ENCODE measurements at places on chromosomes 3 and 15.

GRCh38 chr15:40336744-40337122, 4.0 kb downstream of the CCDC9B start:
- no peak for DNase-seq

DNA sequence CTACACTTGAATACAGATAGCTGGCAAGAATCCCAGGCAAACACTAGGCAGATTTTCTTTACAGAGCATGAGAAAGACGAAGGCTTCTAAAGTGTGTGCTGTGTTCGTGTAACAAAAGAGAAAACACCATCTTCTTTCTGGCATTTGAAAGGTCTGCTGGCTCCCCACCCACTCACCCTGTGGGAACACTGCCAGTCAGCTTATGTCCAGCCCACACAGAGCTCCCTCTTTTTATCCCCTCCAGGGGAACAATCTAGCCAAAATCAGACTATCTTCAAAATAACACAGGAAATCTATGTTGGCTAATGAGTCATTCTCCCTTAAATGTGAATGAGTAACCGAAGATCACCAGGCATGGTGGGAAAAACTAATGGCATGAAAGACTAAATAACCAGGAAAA, 45.6 kb upstream of the PAQR5 start:
- DNase-seq: no peak

- no peak for DNase-seq
These were observed 56.6 kb upstream of the POMGNT2 start for GRCh38 chr3:43162230-43163084.

DNA sequence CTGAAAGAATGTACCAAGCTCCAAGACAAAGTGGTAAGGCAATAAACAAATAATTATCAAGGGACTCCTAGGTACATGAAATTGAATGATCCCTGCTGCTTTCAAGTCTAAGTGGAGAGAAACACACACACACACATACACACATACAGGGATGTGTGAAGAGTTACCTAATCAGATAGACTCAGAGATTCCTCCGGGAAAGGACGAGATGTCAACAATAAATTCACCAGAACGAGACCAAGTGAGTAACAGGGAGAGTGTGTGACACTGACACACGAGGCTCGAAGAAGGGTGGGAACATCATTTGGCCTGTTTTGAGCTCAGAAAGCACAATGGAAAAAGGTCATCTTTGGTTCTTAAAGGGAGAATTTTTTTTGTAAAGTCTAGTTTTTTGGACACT, 13.4 kb downstream of the LRIG1 start:
- no peak for DNase-seq

DNA sequence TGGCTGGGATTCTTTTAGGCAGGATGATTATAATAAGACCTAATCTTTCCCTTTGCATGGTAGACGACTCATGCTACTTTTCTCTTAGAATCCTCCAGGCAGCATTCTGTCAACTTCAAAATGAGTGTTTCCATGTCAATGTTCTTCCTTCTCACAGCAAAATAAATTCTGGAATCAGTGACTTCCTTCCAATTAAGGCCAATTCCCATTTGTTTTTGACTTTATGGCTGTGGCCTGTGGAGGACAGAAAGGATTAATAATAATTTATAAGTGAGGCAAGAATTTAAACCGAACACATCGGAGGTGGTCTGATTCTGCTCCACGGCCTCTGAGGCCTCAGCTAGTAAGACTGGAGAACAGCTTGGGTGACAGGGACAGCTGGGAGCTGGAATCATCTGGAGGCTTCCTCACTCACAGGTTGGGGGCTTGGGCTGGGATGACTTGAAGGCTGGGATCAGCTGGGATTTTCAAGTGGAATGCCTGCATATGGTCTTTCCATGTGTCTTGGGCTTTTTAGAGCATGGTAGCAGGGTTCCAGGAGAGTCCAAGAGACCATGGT, 241.8 kb upstream of the MCTP2 start:
- no peak for DNase-seq

GRCh38 chr3:65526656-65527055, 512.1 kb downstream of the MAGI1 start:
- no peak for DNase-seq

DNA sequence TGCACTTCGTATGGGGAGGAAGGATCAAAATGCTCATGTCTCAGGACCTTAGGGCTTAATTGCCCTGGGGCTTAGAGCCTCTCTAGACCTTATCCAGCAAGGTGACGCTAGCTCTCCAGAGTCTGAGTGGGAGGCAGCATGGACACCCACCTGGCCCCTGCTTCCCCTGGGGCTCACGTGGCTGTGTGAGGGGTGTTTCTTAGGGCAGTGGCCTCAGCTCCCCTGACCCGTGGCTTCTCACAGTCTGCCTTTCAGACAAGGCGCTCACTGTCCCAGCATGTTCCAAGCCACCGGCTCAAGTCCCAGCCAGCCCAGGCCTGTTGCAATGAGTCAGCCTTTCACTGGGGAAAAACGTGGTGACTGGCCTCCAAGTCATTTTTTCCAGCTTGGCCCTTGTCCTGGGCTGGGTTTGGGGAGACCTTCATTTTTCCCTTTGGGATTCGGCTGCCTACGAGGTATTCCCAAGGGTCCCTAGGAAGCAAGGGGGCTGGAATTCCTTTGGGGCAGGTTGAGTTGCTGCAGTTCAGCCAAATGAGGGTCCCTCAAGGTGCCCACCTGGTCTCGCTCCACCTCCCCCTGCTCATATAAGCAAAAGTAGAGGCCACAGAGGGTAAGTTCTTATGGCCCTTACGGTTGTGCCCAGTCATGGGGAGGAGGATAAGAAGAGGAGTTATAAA, 15.7 kb downstream of the BHLHE40 start:
- DNase-seq: no peak

All from stimulated activated CD8-positive, alpha-beta memory T cell treated with anti-CD3 and anti-CD28 coated beads, Interleukin-15, amount 100 ng/mL, for 1 hour (primary cell).